ENCODE measurements at places on chromosomes 7 and 10.
A peak's percentile ranks its signal among the peaks of the same experiment; 100 is the strongest.

- DNase-seq, result peak; percentile 27
Measured at GRCh38 chr10:89163265-89163995, 43.7 kb downstream of the CH25H start.

- DNase-seq, result no peak
Measured at GRCh38 chr10:75058161-75058560, 53.3 kb upstream of the SAMD8 start.

GRCh38 chr10:3534433-3534832, 250.6 kb downstream of the KLF6 start:
- no peak for DNase-seq

- no peak for DNase-seq
Measured at GRCh38 chr7:139249179-139249810, 18.3 kb downstream of the UBN2 start.

- no peak for DNase-seq
Measured at GRCh38 chr7:16935341-16935735, 53.6 kb upstream of the AGR3 start.

Data from femur (tissue), 1 donor.